ENCODE measurements at places on chromosomes 13 and 19.

DNA sequence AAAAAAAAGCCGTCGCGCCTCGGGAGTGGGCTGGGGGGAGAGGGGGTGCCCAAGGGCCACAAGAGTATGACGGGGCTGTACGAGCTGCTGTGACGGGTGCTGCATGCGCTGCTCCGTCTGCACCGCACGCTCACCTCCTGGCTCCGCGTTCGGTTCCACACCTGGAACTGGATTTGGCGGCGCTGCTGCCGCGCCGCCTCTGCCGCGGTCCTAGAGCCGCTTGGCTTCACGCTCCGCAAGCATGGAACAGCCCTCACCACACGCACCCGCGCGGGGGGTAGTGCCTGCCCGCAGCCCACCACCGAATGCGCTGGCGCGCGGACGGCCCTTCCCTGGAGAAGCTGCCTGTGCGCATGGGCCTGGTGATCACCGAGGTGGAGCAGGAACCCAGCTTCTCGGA lies 18.8 kb downstream of the C1QTNF9 start:
- no peak for DNase-seq

- no peak for DNase-seq
Measured at GRCh38 chr19:33432015-33432414, 58.5 kb downstream of the CEBPG start.

DNA sequence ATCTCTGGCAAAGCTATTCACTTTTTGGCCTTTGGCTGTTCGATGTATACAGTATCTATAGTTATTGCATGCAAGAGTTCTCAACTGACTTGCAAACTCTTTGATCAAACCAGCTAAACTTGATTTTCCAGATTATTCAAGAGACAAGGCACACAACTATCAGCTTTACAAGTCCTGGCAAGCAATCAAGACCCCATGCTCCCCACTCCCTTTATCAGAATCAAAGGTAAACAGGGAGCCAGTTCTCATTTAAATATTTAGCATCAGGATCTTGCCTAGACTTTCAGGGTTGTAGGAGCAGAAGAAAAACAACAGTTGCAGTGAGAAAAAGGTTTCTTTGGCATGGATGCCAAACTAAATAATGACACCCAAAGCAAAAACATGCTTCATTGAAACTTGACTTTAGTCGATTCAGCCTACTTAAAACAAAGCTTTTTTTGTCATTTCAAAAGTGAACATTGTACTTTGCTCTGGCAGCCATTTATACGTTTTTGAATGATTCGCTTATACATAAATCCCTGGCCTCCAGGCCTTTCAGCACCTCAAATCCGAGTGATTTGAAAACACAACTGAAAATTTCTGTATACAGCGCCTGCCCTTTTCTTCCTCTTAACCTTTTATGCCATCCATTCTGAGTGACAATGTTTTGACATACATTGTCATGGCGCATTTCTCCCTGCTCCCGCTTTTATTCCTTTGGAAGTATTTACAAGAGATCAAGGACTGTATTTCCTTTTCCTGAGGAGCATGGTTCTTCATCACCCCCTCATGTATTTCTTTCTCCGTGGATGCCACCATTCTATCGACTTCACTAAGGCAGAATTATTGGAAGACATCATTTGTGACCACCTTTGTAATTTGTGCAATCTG lies 340.8 kb downstream of the KLF5 start:
- no peak for DNase-seq

DNA sequence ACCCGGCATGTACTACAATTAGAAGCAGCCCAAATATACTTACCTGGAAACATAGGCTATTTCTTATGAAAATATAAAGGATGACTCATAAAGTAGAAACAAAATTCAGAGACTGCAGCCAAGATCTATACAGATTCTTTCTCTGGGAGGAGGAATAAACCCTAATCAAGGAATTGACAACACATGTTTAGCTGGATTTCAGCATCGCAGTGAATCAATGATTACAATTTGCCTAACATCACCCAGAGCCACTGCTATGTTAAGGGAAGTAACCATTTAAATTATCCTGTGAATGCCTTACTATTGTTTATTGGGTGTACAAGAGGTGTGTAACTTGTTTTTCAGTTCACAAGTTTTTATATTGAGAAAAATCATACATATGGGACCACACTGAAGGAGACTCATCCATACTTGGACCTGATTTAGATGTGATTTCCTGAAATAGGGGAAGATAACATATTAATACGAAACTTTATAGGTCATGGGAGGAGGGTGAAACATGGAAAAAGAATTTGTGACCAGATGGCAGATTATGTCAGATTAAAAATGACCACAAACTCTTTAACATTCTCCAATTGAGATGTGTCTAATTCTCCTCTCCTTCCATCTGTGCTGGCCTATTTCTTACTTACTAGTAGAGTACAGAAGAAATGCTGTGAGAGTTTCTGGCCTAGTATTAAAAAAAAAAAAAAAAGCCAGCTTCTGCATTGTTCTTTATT lies 1168.4 kb downstream of the SLITRK1 start:
- DNase-seq = no peak

- DNase-seq = no peak
Measured at GRCh38 chr13:93529961-93530360, 303.4 kb downstream of the GPC6 start.

Data from stimulated activated CD8-positive, alpha-beta memory T cell treated with anti-CD3 and anti-CD28 coated beads, Interleukin-4, amount 100 ng/mL, for 1 hour (primary cell).